Testis (tissue), 5 donors: ENCODE measurements at places on chromosomes 7 and 10.

DNA sequence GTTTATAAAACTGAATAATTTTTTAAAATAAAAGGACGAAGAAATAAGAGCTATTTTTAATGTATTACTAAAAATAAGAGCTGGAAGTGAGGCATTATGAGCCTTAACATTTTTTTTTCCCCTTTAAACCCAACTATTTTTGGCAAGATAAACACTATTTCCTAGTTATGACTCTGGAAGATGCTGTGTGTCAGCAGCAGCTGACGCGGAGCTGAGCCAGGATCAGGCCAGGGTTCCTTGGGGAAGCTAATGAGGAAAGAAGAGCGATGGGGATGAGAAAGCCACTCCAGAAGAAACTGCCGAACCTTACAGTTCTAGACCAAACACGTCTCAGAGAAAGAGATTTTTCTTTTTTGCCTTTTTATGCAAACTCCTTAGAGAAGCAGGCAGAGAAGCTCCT is 85.9 kb downstream of the USP6NL start:
- peak; percentile 79 for DNase-seq

- DNase-seq, result no peak
These were observed 6.3 kb upstream of the GSTK1 start for GRCh38 chr7:143256932-143257331.

DNA sequence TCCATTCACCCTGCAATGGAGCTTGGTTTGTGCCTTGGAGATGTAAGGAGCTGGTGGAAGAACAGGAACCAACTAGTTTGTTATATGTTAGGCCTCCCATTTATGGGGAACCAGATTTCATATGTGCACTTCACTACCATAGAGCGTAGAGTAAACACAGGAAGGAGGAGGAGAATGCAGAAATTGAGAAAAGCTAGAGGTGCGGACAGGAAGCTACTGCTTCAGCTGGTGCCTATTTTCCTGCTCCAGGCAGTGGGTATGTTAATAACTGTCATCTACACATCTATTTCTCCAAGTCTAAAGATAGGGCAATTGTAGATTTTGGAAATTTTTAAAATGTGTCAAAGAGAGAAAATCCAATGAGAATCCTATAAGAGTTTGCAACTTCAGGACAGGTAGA is 482.2 kb downstream of the PLXDC2 start:
- no peak for DNase-seq

DNA sequence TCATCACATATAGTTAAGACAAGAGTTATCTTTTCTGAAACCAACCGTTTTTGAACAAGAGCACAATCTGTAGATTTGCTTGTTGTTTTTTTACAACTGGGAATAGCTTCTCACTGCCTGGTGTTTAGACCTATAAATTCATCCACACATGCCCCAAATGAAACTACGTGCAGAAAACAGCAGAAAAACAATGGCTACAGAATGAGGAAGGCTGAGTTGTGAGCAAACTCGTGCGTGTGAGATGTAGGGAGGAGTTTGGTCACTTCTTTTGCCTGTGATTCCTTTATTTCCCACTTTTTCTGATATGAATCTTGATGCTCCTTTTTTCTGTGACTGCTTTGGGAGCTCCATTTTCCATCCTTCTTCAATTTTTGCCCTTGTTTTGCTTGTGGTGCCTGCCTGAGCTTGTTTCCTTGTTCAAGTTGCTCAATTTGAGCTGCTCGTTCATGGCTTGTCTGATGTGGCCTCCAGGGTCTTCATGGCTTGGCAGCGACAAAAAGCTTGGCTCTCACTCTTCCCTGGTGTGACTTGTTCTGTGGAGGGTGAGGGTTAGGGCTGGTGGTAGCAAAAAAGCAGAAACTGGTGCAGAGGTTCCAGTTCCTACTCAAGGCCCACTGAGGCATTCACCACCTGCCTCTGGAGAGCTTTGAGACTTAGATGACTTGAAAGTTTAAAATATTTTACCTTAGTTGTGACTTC is 76.9 kb downstream of the ZNF365 start:
- no peak for DNase-seq
